ENCODE measurements at places on chromosomes 13 and 19.

DNA sequence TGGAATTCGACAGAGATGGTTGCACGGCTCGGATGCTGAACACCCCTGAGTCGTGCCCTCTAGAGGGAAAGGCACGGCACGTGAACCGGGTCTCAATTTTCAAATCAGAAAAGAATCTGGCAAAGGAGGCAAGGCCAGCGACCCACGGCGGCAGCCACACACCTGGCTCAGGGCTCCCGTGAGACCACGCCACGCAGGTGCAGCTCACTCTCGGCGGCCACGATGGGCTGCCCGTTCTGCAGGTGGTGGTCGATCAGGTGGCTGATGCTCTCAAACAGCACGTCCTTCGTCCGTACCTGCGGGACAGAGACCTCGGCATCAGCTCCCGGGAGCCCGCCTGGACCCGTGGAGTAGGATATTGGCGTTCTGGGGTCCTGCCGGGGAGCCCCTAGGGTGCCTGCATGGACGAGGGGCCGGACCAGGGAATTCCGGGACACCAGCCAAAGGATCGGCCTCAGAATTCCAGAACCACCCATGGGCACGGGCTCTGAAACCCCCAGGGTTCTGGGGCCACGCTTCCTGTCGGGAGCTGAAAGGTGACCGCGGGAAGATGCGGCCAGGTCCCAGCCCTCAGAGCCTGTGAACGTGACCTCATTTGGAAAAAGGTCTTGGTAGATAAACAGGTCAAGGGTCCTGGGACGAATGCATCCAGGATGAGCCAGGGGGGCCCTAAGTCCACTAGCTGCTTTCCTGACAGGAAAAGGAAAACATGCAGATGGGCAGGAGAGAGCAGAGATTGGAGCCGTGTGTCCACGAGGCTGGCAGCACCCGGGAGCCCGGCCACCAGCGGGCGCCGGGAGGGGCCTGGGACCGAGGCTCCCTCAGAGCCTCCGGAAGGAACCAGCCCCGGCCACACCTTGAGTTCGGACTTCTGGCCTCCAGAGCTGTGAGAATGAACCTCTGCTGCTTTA is 10.1 kb upstream of the C2CD4C start:
- no peak for DNase-seq

DNA sequence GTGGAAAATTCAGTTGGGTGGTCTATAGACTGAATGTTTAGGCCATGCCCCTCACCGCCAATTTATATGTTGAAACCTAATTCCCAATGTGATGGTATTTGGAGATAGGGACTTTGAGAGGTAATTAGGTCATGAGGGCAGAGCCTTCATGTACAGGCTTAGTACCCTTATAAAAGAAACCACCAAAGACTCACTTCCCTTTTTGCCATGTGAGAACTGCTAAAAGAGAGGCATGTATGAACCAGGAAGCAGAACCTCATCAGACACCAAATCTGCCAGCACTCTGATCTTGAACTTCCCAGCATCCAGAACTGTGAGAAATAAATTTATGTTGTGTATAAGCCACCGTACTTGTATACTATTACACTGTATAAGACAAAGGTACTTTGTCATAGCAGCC is 40.6 kb downstream of the UQCRFS1 start:
- DNase-seq, result no peak

DNA sequence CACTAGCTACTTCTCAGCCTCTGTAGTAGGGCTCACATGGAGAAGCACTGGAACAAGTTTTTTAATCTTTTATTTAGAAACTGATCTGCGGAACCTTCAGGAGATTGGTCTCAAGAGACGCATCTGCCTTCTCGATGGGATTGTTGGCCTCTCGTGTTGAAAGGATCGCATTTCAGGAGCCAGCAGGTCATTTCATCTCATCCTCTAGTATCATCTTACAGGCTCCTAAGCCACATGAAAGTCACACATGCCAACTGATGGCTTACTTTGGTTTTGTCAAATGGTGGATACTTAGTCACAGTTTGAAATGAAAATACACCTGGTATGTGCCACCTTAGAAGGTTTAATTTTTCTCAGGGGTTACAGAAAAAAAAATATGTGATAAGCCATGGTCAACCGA is 1703.6 kb downstream of the EFNB2 start:
- no peak for DNase-seq

GRCh38 chr19:1009041-1009980 is 9.1 kb downstream of the GRIN3B start:
- no peak for DNase-seq

DNA sequence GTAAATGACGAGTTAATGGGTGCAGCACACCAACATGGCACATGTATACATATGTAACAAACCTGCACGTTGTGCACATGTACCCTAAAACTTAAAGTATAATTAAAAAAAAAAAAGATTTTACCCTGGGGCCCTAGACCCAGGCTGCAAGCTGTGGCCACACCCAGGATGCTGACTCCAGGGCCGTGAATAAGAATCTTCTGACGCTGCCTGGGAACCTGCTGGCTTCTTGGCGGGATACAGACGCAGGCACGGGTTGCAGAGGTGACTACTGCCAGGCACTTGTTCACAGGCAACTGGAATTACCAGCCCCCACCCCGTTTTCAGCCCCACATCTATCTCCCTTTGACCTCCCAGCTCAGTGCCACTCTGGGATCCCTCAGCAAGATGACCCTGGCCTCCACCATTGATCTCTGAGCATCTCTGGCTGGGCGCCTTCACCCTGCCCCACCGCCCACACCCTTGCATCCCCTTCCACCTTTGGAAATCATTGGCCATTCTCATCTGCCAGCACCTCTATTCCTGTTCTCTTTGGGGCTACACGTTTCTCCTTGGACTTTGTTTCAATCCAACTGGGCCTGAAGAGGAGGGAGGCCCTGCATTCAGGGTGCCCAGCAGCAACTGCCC is 21.1 kb upstream of the CFAP97D2 start:
- no peak for DNase-seq

- no peak for DNase-seq
Measured at GRCh38 chr13:99384468-99384867, 77.3 kb upstream of the GPR183 start.

- DNase-seq, result no peak
Measured at GRCh38 chr13:43274881-43275280, 251.5 kb downstream of the DNAJC15 start.

DNA sequence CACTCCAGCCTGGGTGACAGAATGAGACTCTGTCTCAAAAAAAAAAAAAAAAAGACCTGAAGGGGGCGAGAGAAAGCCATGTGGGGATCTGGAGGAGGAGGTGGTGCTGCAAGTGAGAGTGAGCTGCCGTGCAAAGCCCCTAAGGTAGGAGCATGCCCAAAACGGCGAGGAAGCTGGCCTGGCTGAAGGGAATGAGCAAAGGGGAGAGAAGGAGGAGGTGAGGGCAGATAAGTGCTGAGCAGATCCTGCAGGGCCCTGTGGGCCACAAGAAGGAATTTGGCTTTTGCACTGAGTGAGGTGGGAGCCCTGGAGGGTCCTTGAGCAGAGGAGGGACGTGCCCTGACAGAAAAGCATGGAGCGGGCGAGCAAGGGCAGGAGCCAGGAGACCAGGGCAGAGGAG is 19.4 kb upstream of the ADGRE5 start:
- no peak for DNase-seq

DNA sequence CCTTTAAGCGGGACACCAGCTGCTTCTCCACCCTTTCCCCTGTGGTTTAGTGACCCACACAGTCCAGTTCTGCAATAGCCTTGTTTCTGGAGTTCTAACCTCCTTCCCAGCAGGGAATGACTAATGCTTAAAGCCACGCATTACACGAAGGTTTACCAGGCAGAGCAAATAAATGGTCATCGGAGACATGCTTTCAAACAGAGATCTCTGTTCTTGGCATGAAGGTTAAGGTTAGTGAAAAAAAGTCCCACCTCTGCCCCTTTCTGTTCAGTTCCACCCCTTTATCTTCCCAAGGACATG is 25.3 kb upstream of the MEDAG start:
- DNase-seq, result no peak

- DNase-seq, result no peak
Measured at GRCh38 chr19:34577531-34578101, 96.1 kb downstream of the WTIP start.

DNA sequence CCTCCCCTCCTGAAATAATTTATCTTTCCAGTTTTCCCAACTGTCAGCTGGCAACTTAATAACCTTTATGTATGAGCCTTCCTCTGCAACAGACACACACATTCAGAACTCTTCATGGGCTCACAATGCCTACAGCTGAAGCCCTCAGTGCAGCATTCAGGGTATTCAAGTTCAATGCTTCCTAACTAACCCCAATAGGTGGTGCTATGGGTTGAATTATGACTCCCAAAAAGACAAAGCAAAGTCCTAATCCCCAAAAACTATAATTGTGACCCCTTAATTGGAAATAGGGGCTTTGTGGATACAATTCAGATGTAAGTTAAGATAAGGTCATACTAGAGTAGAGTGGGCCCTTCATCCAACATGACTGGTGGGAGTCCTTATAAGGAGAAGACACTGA is 202.2 kb downstream of the SUCLA2 start:
- no peak for DNase-seq

GRCh38 chr13:55000844-55001243 is 1972.2 kb downstream of the OLFM4 start:
- DNase-seq, result no peak
